ENCODE measurements at places on chromosomes 1 and 21.

DNA sequence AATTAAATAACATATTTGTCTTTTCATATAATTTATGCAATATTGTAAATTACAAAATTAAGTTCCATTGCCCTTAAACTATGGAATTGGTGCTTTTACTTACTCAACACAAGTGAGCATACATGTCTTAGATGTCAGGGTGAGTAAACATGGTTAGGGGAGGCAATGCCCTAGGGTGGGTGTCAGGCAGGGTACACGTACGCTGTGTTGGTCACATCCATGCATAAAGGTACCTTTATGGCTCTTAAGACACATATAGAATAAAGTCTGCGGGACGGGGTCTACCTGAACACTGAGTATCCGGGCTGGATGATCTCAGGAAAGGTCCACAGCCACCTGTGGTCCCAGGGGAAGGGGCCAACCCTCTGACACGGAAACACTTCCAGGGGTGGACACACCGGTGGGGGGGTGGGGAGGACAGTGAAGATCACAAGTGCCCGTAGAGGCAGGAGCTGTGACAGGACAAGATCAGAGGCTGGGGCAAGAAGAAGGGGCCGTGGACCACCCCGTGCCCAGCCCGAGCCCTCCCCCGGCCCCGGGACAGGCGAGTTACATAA, 720 bp downstream of the LIN9 start:
- DNase-seq = peak; percentile 69

- DNase-seq = no peak
Observed at GRCh38 chr1:198444792-198445191, 95.7 kb downstream of the ATP6V1G3 start.

DNA sequence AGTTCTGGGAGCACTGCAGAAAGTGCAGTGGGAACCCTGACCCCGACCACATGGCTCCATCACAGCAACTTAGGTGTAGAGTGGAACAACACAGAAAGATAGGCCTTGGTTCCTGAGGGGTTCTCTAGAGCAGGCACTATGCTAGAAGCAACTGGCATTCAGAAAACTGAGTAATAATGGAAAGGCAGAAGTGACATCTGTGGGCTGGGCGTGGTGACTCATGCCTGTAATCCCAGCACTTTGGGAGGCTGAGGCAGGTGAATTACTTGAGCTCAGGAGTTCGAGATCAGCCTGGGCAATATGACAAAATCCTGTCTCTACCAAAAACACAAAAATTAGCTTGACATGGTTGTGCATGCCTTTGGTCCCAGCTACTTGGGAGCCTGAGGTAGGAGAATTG, 5.3 kb downstream of the MRPS15 start:
- no peak for DNase-seq

- DNase-seq = no peak
Observed at GRCh38 chr21:38921511-38922251, 116.0 kb downstream of the ETS2 start.

GRCh38 chr1:248857201-248857600, 1.7 kb downstream of the ZNF692 start:
- DNase-seq = no peak

GRCh38 chr1:24235921-24236788, 49.1 kb upstream of the IFNLR1 start:
- DNase-seq = no peak
